ENCODE measurements at places on chromosomes 7 and 10.
A peak's percentile ranks its signal among the peaks of the same experiment; 100 is the strongest.

DNA sequence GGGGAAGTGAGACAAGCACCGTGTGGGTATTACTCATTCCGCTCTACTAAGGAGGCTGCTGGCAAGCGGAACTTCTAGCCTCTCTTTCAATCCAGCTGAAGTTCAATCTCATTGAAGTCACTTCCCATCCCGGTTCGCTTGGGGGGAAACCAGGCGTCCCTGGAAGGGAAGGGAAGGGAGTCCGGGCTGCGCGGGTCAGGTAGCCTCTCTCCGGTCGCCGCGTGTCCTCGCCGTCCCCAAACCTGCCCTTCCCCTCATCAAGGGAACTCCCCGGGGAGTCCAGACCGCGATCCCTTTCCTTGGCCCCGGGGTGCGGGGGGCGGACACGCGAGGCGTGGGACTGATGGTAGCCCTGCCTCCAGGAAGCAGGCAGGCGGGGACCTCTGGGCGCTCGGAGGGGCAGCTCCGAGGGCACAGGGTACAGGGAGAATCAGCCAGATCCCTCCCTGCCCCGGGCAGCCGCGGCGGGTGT lies 598 bp upstream of the ZEB1 start:
- peak; percentile 22 for DNase-seq

GRCh38 chr7:97107192-97107800 lies 10.2 kb upstream of the SDHAF3 start:
- DNase-seq = no peak

DNA sequence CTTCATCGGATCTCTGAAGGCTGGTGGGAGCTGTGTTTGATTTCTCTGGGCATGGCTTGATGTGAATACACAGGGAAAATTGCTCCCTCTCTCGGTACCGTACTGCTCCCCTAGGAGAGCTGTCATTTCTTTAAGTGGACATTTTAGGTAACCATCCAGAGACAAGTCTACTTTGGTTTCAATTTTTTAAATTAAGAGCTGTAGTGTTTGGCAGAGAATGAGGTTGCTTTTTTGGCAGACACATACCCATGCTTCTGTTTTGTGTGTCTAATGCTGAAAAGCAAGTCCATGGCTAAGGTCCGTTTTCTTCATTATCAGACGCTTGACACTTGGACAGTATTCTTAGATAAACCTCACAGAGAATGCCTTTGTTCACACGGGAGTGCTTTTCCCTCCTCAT lies 61.3 kb upstream of the TRIL start:
- no peak for DNase-seq

DNA sequence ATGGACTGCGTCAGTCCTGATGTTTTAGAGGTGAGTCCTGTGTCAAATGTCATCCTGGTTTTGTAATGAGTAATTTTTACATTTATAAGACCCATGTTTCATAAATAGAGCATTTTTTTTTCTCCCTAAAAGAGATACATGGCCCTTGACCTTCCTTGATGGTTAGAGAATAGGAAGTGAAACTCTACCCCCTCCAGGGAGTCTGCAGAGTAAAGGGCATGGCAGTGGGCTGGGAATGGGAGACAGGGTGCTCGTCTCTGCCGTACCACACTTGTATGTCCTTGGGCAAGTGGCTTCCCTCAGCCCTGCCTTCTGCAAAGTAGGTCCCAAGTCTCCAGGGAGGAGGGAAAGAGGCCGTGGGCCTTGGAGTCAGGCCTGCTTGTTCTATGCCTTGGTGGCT lies 63.9 kb downstream of the WDFY4 start:
- no peak for DNase-seq

DNA sequence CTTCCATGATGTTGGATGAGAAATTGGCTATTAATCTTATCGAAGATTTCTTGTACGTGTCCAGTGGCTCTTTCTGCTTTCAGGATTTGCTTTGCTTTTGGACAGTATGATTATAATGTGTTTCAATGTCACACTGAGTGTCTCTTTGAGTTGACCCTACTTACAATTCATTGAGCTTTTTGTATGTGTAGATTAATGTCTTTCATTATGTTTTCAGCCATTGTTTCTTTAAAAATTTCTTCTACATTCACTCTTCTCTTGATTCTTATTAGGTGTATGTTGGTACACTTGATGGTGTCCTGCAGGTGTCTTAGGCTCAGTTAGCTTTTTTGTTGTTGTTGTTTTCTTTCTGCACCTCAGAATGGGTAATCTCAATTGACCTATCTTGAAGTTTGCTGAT lies 16.6 kb downstream of the PLAC9 start:
- DNase-seq = no peak

DNA sequence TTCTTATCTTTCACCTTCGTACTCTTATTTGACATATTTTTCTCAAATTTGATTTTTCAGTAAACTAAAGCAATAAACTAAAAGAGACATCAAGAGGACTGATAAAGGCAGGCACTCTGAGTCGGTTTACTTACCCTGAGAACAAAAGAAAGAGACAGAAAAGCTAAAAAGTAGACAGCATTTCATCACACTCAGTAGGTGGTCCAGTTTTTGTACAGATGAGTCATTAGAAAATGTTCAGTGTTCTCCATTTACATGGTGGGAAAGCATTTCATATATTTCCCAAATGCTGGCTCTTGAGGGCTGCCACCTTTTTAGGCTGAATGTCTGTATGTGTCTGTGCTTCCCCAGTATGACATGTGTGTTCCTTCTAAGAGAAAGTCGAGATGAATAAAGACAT lies 52.7 kb downstream of the NHLRC2 start:
- no peak for DNase-seq

- no peak for DNase-seq
These were observed 15.9 kb upstream of the KCNIP2 start for GRCh38 chr10:101859530-101859929.

DNA sequence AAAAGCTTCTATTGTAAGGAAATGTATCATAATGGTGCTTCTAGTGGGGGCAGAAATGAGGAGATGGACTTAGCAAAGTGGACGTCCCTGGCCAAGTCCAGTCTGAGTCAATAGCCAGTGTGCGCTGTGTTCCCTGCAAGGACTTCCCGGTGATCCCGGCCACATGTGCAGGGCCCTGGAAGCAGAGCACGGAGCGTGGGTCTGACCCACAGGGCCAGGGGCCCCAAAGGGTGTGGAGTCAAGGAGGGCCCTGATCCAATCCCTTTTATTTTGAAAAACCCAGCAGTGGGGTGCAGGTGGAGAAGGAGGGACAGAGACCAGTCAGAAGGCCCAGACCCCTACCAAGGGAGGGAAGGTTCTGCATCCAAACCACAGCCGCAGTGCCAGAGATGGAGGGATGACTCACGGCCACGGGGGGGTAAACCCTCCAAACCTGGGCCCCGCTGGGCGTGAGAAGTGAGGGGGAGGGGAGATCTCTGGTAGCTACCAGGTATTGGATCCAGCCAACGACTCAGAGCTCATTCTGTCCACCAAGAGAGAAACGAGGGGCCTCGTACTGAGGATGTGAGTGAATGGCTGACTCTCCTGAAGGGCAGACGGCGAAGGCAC lies 57.2 kb upstream of the VIPR2 start:
- DNase-seq = no peak

DNA sequence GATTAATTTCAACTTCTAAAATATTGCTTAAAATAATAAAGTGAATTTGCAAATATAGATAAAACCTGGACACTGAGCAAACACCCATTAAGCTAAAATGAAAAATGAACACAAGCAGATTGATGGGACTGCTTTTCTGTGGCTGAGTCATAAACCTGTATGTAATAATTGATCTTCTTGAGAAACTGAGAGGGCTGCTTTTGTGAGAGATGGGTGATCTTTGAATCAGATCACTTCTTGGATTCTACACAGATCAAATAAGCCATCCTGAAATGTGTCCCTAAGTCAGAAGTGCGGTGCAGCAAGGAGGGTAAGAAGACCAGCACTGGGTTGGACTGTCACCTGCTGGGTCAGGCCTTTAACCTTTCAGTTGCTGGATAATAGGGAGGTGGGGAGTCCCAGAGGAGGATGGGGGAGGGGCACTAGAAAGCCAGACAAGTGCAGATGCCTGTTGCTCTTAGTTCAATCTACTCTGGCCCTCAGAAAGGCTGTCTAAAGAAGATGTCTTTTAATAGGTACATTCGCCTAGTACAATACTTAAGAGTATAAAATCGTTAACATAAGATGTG lies 178.2 kb upstream of the NAMPT start:
- no peak for DNase-seq

DNA sequence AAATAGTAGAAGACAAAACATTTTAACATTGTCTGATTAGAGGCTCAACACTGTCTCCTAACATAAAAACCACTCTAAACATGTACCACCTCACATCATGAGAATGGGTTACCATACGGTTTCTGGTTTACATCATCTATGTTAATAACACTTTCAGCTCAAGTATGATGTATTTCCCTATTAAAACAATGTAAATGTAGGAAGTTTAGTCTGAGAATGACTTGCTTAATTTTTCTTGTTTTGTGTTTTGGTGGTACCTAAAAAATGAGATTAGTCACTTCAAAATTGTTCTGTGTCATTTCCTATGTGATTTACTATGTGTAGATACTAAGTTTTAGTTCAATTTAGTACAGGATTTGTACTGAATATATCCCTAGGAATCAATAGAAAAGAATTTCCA lies 195.8 kb upstream of the SEMA3C start:
- no peak for DNase-seq

- DNase-seq = no peak
These were observed 112.4 kb upstream of the PPP2R2D start for GRCh38 chr10:131788386-131788785.

DNA sequence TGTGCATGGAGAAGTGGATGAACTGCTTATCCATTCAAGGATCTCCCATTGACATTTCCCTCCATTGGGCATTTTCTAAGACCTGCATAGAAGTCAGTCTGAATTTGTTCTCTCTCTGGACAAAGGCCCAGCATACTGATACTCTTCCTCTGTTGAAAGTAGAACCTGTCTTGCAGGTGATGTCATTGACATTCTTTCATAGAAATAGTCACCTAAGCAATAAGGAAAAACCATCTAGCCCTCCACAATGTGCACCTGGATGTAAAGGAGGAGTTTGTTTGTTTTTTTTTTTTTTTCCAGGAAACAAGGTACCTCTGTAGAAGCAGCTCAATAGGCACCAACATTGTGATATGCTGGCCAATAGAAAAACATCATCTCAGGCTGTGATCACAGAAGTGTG lies 150.4 kb downstream of the DPY19L1 start:
- DNase-seq = no peak

DNA sequence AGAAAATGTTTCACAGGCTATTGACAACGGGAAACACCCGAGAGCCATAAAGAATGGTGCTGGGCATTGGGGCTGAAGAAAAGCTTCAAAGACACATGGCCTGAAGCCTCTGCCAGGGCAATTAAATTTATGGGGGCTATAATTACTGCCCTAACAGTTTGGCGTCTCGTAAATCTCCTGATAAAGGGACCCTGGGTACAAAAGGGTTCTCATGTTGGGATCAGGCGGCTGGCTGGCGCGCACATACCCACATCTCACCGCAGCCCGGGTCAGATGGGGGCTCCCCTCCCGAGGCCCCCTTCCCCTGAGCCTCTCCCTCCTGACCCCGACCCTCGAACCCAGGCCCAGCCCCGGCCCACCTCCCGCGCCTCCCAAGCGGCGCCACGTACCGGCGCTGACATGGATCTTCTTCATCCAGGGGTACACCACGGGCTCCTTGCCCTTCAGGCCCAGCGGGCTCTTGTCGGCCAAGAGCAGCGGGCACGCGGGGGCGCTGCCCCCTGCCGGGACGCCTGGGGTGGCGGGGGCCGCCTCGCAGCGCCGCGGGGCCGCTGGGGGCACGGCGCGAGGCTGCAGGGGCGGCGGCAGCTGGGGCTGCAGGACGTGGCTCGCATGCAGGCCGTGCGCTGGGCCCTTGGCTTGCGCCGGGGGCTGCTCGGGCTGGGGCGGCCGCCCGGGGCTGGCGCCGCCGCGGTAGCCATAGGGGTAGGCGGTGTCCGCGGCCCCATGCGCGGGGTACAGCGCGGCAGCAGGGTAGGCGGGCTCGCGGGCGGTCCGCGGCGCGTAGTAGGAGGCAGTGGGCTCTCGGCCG lies 623 bp downstream of the HOXA4 start:
- DNase-seq = no peak

GRCh38 chr7:98079891-98080648 lies 26.6 kb upstream of the LMTK2 start:
- peak; percentile 2 for DNase-seq

DNA sequence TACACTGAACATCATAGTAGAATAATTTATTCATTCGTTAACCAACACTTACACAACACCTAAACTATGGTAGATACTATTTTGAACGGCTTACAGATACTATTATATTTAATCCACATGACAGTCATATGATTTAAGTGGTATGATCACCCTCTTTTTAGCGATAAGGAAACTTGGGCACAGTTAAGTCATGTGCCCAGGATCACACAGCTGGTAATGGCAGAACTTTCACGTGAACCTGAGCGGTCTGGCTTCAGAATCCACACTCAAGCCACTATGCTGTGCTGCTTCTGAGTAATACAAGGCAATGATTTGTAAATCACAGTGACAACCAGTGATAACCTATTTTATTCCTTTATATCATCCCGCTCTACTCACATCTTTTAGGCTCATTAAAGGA lies 99.1 kb downstream of the CELF2 start:
- no peak for DNase-seq

DNA sequence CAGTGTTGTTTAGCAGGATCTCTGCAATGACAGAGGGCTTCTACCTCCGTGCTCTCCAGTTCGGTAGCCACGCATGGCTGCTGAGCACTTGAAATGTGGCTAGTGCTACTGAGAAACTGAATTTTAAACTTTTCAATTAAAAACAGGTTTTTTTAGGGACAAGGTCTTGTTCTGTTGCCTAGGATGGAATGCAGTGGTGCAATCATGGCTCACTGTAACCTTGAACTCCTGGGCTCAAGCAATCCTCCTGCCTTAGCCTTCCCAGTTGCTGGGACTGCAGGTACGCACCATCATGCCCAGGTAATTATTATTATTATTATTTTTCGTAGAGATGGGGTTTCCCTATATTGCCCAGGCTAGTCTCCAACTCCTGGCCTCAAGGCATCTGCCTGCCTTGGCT lies 13.4 kb upstream of the SFRP5 start:
- DNase-seq = no peak

GRCh38 chr7:49166441-49166840 lies 242.1 kb downstream of the CDC14C start:
- DNase-seq = no peak

GRCh38 chr7:30180718-30181117 lies 45.9 kb downstream of the MTURN start:
- no peak for DNase-seq

DNA sequence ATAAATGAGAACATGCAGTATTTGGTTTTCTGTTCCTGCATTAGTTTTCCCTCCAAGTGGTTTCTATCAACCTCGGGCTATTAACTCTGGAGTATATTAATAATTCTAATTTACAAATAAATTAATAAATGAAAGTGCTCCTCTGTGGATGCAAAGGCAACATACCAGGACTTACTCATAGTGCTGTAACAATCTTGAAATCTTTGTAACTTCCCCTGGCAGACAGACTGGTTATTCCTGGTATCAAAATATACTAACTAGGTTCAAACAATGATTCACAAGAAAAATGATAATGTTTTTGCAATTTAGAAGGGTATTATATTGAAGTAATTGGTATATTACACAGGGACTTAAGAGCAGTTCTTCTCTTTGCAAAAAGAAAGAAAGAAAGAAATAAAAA lies 177.2 kb downstream of the FANK1 start:
- no peak for DNase-seq

GRCh38 chr10:97427571-97428179 lies 1.7 kb downstream of the PGAM1 start:
- DNase-seq = no peak

- no peak for DNase-seq
These were observed 1.9 kb downstream of the NSUN6 start for GRCh38 chr10:18649364-18649959.

- no peak for DNase-seq
These were observed 18.2 kb downstream of the NT5C3A start for GRCh38 chr7:33044401-33044718.

GRCh38 chr7:4189131-4189570 lies 492.9 kb upstream of the FOXK1 start:
- peak; percentile 62 for DNase-seq
